Suppressor macrophage treated with lipopolysaccharide for 1 hour (primary cell): ENCODE measurements at places on chromosomes 6 and 20.

GRCh38 chr6:106959985-106960384 lies 14.5 kb downstream of the CD24 start:
- DNase-seq = no peak

- DNase-seq = no peak
Measured at GRCh38 chr6:13425270-13425873, 62.0 kb downstream of the GFOD1 start.

GRCh38 chr6:140812636-140813035 lies 1320.1 kb upstream of the GJE1 start:
- DNase-seq = no peak

GRCh38 chr6:110178626-110179405 lies 654 bp downstream of the WASF1 start:
- peak; percentile 66 for DNase-seq

DNA sequence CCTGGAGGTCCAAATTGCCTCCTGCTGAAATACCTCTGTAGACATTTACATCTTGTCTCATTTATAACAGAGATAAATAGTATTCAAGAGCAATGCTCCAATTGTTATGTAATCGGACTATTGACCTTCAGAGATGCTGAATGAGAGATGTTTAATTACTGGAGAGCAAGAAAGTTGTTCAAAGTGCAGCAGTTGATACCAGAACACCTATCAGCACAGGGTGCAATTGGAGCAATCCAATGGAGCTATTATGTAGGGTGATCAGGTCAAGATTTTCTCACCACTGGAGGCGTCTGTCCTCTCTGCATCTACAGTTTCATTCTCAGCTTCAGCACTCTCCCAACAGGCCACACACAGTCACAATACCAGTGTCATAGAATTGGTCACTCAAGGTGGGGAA lies 19.5 kb upstream of the TMX4 start:
- no peak for DNase-seq

DNA sequence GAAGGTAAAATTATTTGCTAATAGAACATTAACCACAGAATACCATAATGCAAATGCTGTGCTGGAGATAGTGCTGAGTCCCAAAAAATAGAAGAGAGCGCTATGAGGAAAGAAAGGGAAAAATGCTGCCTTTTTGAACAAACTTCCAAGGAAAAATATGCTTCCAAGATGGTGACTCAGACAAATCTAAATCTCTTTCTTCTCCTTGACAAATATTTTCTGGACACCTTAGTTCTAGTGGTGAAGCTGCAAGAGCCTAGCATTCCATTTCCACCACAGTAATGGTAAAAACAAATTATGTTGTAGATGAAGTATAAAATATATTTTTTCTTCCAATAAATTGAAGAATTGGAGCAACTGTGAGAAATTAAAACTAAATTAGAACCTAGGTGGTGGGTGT lies 155.6 kb upstream of the TBX18 start:
- DNase-seq = no peak

DNA sequence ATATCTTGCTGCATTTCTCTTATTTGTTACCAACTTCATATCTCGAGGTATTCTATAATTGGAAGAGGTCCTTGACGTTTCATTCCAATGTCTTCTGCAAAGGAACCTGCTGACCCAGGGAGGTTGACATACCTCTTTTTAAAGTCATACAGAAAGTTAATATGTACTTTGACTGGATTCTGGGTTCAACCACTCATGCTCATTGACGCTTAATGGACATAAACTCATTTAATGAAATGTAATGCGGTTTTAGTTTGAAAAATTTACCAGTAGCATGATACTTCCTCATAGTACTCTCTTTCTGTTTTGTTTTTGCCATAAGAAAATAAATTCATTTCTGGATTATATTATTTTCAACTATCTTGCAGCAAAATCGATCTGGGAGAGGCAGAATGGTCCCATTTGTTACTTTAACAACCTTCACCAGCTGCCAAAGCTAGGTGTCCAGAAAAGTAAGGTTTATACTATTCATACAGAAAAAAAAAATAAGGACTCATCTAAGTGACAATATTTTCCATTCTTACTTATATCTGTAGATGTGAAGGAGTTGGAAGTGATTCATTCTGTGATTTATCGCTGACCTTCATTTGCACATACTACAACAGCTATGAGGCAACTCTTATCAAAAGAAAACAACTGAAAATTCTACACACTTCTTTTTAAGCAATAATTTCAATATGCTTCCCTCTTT lies 101.6 kb downstream of the ATXN1 start:
- DNase-seq = peak; percentile 51

DNA sequence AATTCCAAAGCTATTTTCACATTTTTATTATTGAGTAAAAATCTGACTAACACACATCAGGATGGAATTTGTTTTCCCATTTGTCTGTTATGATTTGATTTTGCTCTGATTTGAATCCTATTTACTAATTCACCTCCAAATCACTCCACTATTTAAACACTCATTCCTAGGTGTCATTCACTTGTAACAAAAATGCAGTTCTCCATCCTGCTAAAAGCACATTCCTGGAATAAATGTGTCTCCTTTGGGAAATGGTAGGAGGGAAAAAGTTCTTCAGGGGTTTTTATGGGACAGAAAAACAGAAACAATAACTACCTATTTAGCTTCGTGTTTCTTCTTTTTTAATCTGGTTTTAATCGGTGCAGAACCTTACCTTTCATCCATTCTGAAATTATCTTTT lies 494.1 kb upstream of the CITED2 start:
- DNase-seq = no peak

DNA sequence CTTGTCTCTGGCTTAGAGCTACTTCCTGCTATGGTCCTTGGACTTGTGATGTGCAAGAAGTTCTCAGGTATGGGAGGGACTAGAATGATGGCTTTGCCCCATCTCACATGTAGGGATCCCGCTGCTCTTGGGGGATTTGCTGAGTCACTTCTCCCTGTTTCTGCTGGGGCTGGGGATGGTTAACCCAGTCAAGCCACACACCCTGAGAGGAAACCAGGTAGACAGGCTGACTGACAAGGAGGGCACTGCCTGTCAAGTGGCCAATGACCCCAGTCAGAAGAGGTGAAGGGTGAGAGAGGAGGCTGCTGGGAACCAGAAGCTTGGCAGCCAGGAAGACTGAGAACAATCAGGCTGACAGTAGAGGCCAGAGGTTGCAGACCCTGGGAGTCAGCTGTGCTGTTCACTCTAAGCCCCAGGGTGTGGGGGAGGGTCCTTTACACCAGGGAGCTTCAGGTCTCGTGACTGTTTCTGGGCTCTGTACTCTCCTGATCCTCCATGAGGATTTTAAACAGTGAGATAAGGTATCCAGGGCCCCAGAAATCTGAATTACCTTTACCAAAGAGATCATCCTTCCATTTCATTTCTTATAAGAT lies 34.6 kb downstream of the HLA-F start:
- no peak for DNase-seq

DNA sequence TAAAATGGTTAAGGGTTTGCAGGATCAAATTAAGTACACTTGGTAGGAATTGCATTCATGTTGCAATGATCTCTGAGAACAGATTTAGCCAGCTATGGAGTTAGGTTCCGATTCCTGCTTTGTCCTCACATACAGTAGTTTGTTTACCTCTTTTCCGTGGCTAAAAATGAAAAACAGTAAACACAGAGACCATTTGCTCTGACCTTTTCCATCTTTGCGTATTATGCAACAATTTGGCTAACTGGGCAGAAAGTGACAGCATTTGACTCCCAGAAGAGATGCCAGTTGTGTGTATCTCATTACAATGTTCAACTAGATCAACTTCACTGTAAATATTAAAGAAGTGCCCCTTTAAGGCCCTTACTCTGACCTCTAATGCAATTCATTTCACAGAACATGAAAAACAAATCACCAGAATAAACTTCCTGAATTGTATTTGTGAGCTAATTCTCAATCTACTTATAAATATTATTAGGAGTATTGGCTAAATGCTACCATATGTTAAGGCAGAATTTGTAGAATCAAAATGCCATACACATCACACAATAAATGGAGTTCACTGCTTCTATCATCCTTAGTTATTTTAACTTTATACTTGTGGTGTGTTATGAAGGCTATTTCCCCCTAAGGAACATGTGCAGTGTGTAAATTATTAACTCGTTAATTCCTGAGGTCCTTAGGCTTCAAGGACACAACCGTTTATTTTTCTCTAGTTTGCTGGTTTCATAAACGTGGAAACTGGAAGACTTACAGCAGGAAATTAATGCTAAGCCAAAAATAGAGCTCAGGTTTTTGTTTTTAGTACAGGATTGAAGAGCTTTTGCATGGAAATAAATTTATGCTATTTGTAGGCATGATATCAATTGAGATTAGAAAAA lies 380.7 kb upstream of the CITED2 start:
- DNase-seq = no peak

GRCh38 chr6:37705239-37706051 lies 7.8 kb upstream of the MDGA1 start:
- peak; percentile 67 for DNase-seq

- no peak for DNase-seq
Measured at GRCh38 chr6:28408076-28408802, 8.7 kb upstream of the ZSCAN12 start.

- no peak for DNase-seq
Measured at GRCh38 chr6:88596801-88597200, 366.6 kb downstream of the RNGTT start.

DNA sequence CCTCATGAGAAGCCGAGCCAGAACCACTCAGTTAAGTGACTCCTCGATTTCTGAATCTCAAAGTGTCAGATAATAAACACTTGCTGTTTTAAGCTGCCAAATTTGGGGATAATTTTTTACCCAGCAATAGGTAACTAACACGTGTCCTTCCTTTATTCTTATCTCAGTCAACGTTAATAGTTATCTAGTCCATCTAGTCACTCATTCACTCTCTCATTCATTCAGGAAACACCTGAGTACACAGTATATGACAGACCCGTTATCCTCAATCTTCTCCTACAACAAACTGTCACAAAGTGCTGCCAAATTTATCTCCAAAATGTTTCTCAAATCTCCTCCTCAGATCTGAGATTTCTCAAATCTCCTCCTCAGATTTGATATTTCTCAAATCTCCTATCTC lies 13.1 kb downstream of the FAM184A start:
- DNase-seq = no peak

DNA sequence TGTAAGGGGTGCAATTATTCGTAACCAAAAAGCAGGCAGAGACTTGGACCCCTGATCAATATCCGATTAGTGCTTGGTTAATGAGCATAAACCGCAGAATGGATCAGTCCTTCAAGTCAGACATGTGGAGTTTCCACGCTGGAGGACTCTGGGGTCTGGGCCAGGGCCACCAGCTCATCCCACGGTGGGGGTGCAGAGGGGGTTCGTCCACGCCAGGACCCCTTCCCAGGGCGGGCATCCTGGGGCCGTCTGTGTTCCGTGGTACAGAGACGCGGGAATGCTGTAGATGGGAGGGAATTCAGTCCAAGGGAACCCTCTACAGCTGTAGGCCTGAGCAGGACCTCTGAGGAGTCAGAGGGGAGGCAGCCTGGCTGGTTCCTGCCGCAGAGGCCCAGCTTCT lies 197.7 kb downstream of the TAF4 start:
- DNase-seq = no peak

DNA sequence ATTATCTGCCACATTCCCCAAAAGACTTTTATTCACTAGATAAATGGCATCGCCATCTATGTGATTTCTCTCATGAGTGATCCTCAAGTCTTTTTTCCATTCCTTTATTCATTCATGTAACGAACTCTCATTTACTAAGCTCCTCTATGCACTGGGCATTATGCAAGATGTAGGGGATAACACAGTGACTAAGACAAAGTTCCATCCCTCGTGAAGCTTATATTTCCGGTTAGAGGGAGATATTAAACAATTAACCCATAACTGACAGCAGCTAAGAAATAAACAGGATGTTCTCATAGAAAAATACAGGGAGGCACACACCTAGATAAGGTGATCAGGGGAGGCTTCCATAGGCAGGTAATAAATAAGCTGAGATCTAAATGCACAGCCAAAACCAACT lies 17.2 kb upstream of the PREX1 start:
- peak; percentile 67 for DNase-seq

GRCh38 chr6:158095031-158095430 lies 73.0 kb downstream of the SERAC1 start:
- no peak for DNase-seq

DNA sequence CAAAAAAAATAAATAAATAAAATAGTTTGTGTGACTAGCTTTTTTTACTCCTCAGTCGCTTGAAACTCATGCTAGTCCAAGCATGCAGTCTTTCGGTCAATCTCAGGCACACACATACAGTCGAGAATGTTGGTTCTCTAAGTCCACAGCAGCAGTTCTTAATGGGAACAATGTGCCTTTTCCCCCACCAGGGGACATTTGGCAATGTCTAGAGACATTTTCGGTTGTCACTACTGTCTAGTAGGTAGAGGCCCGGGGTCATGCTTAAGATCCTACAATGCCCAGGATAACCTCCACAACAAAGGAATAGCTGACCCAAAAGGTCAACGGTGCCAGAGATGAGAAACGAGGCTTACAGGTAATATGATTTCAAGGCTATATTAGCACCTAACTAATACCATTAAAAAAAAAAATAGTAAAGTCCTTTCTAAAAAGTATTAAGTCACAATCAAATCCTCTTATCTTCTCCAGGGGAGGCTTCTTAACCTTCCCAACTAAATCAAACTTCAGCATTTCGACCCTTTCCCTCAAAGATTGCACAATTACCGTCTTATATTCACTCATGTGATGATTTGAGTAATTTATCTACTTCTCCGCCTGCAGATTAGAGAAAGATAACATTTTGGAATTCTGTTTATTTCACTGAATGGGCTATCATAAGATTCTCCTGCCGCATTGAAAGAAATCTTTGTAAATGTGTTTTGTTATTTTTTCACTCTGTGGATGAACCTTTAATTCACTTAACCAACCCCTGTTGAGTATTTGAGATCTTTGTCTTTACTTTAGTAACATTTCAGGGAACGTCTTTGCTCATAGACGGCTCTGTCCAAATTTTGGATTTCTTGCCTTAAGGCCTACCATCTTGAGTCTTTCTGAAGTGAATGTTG lies 8.1 kb upstream of the SALL4 start:
- no peak for DNase-seq

DNA sequence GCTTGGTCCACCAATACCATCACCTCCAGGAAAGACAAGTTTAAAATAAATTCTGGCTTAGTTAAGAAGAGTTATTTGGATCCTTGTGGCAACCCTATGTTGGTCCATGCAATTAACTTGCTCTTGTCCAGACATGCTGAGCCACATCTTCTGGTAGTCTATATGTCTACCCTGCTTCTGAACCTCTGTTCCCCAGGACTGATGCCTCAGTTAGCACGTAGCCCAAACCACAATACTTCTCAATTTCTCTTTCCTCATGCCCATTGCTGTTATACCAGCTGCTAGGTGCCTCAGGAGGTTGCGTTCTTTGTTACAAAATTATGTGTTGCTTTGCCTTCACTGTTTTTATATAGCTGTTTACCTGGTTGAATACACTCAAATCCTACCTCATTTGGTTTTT lies 116.4 kb upstream of the KCNQ5 start:
- DNase-seq = no peak

GRCh38 chr6:145562771-145563615 lies 172.3 kb downstream of the EPM2A start:
- DNase-seq = no peak

GRCh38 chr20:61186771-61187472 lies 65.1 kb upstream of the CDH4 start:
- no peak for DNase-seq
